Fibroblast of lung (primary cell): ENCODE measurements at places on chromosomes 7 and 10.

DNA sequence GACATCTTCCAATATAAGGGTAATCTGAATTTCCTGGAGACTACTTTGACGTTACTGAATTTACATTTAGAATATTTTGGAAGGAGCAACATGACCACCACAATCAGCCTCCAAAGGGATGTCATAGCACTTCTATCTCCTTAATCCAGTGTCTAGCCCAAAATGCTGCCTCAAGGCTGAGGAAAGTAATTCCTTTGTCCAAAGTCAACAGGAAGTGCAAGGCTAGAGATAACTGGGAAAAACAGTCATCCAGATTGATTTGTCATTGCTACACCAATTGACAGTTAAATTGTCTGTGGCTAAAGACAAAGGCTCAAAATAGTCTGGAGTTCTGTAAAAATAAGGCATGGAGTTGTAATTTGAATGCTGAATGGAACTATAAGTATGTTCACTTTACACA lies 3.9 kb upstream of the TFPI2 start:
- no peak for DNase-seq

DNA sequence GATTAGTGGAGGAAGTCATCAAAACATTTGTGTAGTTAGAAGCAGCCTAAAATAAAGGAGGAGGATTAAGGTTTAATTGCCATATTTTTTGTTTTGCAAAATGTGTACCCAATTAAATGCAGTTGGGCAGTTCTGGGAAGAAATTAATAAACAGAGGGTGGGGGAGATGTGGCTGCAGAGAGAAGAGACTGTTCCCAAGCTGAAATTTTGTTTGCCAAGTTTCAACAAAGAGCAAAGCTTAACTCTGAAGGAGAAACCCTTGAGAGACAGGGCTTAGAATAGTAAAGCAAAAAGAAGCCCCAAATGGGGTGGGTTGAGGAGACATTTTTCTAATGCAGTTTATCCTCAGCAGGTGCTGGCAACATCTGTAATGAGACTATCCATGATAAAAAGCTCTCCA lies 298.0 kb upstream of the NRP1 start:
- DNase-seq, result no peak

- no peak for DNase-seq
These were observed 45.9 kb downstream of the SLC25A13 start for GRCh38 chr7:96276019-96276418.

DNA sequence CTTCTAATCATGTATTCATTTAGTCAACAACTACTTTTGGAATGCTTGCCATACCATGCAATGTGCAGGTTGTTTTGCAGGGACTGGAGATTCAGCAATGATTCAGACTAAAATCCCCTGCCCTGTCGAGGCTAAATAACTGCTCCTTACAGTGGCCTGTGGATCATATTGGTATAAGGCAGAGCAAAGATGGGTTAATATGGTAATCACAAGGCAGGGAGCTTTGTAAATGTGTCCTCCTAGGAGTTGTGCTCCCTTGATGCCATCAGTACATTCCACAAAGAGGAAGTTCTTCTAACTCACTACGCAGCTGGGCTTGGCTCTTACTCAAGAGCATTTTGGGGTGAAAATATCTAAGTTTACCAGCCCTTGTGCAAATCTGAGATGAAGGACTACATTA lies 614 bp upstream of the IFIT2 start:
- peak; percentile 61 for DNase-seq

DNA sequence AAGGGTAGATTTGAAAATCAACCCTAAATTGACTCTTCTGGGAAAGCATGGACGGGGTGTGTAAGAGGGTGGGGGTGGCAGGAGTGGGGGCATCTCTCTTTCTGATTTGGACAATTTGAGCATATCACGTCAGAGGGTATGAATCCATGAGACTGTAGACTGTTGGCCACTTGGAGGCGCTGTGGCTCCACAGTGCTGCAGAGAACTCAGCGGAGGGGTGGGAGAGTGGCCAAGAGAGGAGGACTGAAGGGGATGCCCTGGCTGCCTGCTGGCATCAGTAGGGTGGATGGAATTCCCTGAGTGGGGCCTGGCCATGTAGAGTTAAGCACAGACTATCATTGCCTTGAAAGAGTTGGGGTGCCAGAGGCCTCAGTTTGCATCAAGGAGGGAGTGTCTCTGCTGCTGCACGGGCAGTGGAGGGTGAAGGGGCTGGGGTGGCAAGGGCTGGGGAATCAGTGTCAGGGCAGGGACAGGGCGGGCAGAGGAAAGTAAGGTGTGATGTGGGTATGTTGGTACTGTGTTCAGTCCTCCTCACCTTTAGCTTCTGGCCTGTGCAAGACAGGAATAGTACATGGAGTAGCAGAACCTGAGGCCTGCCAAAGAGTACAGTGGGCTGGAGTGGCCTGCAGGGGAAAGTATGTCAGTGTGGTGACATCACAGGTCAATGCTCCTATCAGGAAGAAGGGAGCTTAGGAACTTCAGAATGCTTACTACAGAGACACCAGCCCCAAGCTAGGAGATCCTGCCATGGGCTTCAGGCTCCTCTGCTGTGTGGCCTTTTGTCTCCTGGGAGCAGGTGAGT lies 133.5 kb upstream of the PRSS58 start:
- no peak for DNase-seq

DNA sequence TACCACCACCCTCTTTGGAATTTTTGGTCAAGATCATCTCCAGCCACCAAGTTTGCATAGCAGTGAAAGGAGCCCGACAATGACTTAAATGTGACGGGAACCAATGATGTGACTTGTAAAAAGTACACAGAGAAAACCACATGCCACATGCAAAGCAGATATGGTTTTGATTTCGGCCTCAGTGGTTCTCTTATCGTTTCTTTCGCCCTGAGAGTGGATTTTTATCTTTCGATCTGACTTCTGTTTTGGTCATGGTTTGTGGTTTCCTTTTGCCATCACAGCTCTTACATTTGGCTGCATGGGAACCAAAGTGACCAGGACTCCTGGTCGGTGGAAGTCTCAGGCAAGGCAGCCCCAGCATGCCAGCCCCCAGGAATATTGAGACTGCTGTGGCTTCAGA lies 31.5 kb downstream of the TCF7L2 start:
- peak; percentile 65 for DNase-seq

- no peak for DNase-seq
These were observed 166.0 kb upstream of the TCF7L2 start for GRCh38 chr10:112784022-112784461.
